Stimulated activated effector memory CD8-positive, alpha-beta T cell treated with anti-CD3 and anti-CD28 coated beads, Interleukin-12 subunit alpha, Interleukin-12 subunit beta, amount 100 ng/mL, for 72 hours (primary cell): ENCODE measurements at places on chromosomes 7 and 10.

DNA sequence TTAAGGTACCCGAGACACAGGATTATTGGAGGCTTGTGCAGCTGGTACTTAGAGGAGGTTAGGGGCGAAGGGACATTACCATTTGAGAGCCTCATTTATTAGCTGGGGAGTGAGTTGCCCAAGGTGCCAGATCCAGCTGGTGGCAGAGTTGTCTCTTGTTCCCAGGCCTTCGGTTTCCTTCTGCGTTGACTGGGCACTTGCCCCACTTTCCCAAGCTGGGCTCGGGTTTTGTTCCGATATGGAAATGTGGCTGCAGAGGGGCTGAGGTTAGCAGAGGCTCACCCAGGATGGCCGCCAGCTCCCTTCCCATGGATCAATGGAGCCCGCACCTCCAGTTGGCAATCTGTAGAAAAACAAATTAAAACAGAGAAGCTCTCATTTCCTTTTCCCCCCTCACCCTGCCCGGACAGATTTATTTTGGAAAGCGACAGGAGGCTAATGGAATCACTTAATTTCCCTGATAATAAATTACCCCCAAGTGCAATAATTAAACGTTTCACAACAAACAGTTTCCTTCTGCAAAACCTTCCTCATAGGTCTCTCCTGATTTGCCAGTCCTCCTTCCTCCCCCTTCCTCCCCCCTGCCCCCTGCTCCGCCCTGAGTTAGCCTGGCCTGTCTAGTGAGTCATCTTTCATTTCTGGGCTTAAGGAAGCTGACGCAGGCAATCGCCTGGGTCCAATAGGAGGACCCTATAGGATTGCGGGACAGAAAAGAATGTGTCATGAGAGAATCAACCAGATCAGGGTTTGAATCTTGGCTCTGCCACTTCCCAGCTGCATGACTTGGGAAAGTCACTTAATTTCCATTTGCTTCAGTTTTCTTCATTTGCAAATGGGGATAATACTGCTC, 51.7 kb downstream of the ADRA2A start:
- DNase-seq: no peak

- DNase-seq: no peak
These were observed 727 bp upstream of the PDSS1 start for GRCh38 chr10:26696786-26697162.

DNA sequence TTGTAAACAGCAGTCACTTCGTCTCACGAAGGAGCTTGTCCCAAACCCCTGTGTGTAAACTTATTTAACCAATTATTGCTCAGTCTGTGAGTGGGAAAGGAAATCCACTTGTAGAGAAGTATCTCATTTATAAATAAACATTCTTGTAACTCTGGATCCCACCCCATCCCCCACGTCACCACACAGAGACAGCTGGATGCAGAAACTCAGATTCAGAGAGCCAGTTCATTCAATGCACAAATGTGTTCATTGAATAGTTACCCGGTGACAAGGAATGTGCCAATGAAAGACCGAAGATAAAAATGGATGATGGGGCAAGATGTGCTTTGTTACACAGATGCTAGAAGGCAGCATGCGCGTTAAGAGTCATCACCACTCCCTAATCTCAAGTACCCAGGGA, 8.3 kb upstream of the OCM start:
- DNase-seq: no peak

DNA sequence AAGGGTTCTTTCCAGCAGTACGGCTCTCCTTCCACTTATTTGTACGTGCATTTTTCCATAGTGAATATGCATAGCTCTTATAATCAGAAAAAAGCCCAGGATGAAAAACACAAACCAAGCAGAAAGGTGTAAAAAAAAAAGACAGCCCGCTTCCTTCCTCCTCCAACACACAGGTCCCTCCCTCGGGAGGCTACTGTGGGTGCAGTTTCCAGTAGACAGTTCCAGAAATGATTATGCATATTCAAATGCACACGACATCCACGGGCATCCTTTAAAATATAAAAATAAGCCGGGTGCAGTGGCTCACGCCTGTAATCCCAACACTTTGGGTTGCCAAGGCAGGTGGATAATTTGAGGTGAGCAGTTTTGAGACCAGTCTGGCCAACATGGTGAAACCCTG, 59.9 kb downstream of the TNRC18 start:
- no peak for DNase-seq

DNA sequence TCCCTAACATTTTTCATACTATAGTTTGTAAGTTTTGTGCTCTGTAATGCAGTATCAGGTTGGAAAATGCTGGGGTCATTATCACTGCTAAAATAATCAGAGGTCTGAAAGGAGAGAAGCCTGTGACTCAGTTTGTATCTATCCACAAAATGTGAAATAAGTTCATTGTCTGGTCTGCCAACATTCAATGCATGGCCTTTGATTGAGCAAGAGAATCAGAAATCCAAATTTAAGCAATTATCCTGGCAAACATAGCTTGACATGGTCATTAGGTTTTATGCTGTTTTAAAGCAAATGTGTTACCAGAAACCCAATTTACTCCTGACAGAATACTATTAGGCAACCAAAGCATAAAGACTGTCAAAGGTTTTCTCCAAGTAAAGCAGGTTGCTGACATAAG, 709.7 kb upstream of the SEMA3D start:
- no peak for DNase-seq

DNA sequence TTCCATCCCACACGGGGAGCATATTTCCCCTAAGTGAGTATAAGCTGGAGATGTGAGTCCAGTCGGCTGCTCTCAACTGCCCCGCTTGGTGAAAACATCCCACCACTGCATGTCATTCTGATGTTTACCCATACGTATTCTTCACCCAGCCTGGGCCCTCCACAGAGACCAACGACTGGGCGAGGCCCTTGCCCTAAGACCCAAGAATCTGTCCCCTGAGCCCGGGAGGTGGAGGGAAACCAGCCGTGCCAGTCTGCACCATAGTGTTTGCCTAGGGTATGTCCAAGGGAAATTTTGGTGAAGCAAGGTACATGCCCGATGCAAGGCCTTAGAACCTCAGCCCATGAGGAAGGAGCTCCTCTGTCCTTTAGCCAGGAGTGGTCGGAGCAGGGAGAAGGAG, 67.9 kb downstream of the RGS10 start:
- no peak for DNase-seq

GRCh38 chr10:113033991-113034390, 83.9 kb downstream of the TCF7L2 start:
- no peak for DNase-seq

- DNase-seq: peak; percentile 50
These were observed 68.8 kb downstream of the OSBPL3 start for GRCh38 chr7:24911213-24911603.

- DNase-seq: no peak
These were observed 7.8 kb upstream of the ZNF485 start for GRCh38 chr10:43598446-43598845.

DNA sequence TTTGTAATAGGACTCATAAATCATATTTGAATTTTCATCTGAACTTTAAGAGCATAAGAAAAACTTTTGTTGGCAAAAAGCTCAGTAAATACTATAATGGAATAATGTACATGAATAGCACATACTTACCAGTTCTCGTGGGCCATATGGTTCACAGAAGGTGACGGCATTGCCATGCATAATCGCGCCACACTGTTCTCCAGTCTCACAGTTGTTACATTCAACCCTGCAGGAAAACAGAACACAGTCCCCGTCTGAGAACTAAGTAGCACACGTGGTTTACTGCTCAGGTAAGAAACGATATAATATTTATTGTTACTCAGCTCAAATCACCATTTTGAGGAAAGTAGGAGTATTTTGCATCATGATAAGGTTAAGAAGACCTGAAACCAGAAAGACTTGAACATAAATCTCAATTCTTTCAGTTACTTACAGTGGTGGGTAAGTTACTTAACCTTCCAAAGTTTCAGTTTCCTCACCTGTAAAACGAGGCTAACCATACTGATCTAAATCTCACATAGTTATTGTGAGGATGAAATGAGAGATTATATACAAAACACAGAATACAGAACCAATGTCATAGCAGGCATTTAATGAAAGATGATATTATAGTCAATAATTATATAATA, 261.4 kb downstream of the RELN start:
- no peak for DNase-seq

- DNase-seq: no peak
These were observed 194.1 kb downstream of the INHBA start for GRCh38 chr7:41508755-41509154.

DNA sequence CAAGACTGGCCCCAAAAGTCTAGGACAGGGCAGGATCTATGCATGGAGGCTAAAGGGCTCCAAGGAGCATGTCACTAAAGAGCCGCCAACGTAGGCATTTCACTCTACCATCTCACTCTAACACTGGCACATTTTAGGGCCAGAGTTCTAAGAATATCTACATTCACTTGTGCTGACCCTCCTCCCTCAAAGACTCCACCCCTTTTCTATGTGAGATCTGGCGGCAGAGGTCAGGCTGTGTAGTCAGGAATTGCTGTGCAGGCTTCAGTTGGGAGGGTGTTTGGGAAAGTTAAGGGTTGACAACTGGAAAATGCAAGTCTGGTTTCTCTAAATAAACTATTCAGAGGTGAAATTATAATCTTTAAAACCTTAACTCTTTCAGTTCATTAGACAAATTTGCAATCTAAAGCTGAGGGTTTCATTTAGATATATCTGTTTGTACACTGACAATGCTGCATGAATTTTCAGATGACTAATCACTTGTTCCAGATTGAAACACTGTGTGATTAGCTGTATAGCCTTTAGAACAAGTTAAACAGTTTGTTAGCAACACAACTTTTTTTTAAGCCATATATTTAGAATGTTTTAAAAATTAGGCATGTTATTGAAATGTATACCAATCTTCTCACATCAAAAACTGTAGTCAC, 18.2 kb downstream of the LMOD2 start:
- no peak for DNase-seq

GRCh38 chr10:49180444-49180860, 7.7 kb downstream of the TMEM273 start:
- DNase-seq: peak; percentile 46
